ENCODE measurements at places on chromosomes 6 and 20. TPM values are rescaled to one million over a fixed set of nuclear protein-coding genes. Genes with fewer than 3 reads are reported as not detected.

The SLC22A7 gene
- total RNA-seq: not detected

DNA sequence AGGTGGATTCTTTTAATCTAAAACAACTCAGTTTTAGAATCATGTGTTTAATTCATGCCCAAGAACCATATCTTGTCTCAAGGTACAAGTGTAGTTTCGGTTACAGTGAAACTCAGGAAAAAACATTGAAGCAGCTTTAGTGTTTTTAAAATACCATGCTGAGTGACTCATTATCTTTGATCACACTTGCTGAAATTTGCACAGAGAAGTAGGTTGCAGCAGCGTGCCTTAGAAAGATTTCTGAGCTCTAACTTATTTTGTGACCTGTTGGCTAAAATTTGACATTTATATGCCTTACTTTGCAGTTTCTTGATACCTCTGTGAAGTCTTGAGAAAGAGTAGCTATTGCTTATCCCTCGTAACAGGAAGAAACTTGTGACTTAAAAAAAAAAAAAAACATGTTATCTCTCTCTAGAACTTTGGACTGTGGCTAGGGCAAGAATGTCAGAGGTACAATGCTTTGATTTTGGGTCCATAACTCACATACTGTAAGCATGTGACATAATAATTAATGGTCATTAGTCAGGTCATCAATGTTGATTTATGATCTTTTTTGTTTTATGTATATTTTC lies 34.5 kb upstream of the FUCA2 start:
- no peaks in the 10 kb centered on the region for H3K36me3 ChIP-seq
- no peak overlapping the region for H3K4me3 ChIP-seq
- no peaks in the 10 kb centered on the region for H3K27me3 ChIP-seq
- no peaks in the 10 kb centered on the region for H3K4me1 ChIP-seq
- no peak overlapping the region for H3K27ac ChIP-seq

The CDC25B gene
- 18.9 TPM for total RNA-seq

DNA sequence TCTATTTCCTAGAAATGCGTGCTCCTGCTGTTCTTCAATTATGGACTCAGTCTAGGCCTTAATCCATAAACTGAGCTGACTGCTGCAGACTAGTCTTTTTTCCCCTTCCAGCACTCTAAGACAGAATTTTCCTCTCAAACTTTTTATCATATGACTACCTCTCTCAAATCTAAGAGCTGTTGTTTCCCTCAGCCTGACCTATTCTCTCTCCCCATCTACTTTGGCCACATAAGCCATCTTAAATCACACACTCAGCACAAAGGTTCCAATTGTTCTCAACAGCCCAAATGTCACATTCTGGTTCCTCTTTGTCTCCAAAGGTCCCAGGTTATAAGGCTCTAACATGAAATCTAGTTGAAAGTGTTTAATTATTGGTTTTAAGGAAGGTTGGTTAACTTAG lies 85.2 kb downstream of the PRSS35 start:
- H3K4me1 ChIP-seq: no peaks in the 10 kb centered on the region
- H3K27me3 ChIP-seq: no peaks in the 10 kb centered on the region
- H3K4me3 ChIP-seq: no peak overlapping the region
- H3K27ac ChIP-seq: no peak overlapping the region

GRCh38 chr20:32483351-32484224 lies 101.5 kb downstream of the NOL4L start:
- no peaks in the 10 kb centered on the region for H3K4me1 ChIP-seq
- DNase-seq: peak; percentile 86
- H3K27ac ChIP-seq: peak overlapping the region; percentile 85
- no peaks in the 10 kb centered on the region for H3K27me3 ChIP-seq
- peak overlapping the region; percentile 94 for H3K4me3 ChIP-seq

DNA sequence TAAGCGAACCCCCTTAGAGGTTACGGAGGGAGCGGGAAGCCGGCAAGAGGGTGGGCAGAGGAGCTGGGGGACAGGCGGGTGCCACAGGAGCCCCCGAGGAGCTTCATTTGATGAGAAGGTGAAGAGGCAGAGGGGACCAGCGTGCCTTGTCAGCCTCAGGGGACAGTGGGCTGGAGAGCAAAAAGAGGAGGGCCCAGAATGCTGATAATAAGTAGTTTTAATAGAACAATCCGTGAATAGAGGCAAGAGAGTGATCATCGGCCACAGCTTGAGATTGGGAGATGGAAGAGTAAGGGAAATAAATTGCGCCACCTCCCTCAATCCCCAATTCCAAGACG lies 1.3 kb downstream of the COL19A1 start:
- H3K27me3 ChIP-seq: no peaks in the 10 kb centered on the region
- peak overlapping the region; percentile 67 for H3K4me3 ChIP-seq
- H3K36me3 ChIP-seq: no peaks in the 10 kb centered on the region
- H3K27ac ChIP-seq: no peak overlapping the region

GRCh38 chr6:135403584-135403983 lies 94.0 kb downstream of the AHI1 start:
- no peak overlapping the region for H3K4me3 ChIP-seq
- no peak for DNase-seq
- no peaks in the 10 kb centered on the region for H3K36me3 ChIP-seq
- H3K4me1 ChIP-seq: no peaks in the 10 kb centered on the region
- no peak overlapping the region for H3K27ac ChIP-seq

GRCh38 chr6:134534708-134535149 lies 216.8 kb upstream of the SGK1 start:
- H3K4me1 ChIP-seq: no peaks in the 10 kb centered on the region
- H3K27me3 ChIP-seq: no peaks in the 10 kb centered on the region
- DNase-seq: no peak
- no peaks in the 10 kb centered on the region for H3K36me3 ChIP-seq

GRCh38 chr20:23152308-23152892 lies 66.3 kb upstream of the CD93 start:
- H3K4me3 ChIP-seq: no peak overlapping the region
- H3K27ac ChIP-seq: peak overlapping the region; percentile 60
- no peaks in the 10 kb centered on the region for H3K27me3 ChIP-seq
- H3K36me3 ChIP-seq: no peaks in the 10 kb centered on the region
- peaks cover 31% of the 10 kb centered on the region for H3K4me1 ChIP-seq

DNA sequence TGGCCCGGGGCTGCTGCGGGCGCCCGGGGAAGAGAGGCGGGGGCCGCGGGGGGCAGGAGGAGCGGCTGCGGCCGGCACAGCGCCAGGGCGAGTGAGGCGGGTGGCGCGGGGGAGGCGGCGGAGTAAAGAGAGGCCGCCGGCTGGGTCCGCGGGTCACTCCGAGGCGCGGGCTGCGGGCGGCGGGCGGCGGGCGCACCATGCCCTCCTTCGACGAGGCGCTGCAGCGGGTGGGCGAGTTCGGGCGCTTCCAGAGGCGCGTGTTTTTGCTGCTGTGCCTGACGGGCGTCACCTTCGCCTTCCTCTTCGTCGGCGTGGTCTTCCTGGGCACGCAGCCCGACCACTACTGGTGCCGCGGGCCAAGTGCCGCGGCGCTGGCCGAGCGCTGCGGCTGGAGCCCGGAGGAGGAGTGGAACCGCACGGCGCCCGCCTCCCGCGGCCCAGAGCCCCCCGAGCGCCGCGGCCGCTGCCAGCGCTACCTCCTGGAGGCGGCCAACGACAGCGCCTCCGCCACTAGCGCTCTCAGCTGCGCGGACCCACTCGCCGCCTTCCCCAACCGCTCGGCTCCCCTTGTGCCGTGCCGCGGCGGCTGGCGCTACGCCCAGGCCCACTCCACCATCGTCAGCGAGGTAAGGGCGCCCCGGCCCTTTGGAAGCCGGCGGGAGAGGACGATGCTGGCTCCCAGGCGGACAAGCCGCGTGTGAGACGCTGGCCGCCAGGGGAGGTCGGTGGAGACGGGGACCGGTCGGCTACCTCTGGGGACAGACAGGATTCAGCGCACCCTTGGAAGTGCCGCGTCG lies at the start of gene SLC22A3:
SLC22A3 (plus strand) TSS at position 156 of the 797 bp plus-strand sequence; CDS start at position 198, 42 bp downstream.
- peaks cover 14% of the 10 kb centered on the region for H3K4me1 ChIP-seq
- H3K4me3 ChIP-seq: peak within 1 kb of the TSS; percentile 87

DNA sequence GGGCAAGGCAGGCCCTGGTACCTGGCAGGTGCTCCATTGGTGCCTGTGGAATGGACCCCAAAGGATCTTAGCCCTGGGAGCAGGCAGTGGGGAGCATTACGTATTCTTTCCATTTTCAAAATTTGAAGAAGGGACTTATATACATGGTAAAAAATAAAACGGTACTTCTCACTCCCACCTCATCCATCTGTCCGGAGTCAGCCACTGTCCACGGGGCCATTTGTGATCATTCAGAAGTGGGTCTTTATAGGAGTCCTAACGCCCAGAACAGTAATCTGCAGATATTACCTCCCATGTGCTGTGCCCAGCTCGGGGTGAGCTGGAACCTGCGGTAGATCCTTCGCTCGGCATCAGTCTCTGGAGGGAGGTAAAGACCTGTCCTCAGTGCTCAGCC lies 110.4 kb downstream of the SYCP2 start:
- peaks cover 3% of the 10 kb centered on the region for H3K27me3 ChIP-seq
- peaks cover 23% of the 10 kb centered on the region for H3K4me1 ChIP-seq
- no peak for DNase-seq
- no peaks in the 10 kb centered on the region for H3K36me3 ChIP-seq
- H3K4me3 ChIP-seq: no peak overlapping the region

The OPRM1 gene
- total RNA-seq: 0.41 TPM

DNA sequence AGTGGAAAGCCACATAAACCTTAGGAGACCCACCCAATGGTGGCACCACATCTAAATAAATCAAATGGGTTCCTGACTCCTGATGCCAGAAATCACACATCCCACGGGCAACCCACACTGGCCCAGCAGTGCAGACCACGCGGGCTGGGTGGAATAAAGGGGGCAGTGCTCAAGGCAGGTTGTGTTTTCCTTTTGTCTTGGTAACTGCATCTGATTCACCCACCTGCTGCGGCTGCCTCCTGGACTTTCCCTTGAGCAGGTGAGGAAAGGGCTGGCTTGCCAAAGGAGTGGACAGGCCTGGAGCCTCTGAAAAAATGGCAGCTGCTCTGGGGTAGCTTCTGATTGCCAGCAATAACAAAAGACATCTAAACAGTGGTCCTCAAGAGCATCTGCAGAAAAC lies 119.5 kb upstream of the KCNK16 start:
- DNase-seq: no peak
- no peaks in the 10 kb centered on the region for H3K4me1 ChIP-seq
- no peak overlapping the region for H3K27ac ChIP-seq
- no peaks in the 10 kb centered on the region for H3K27me3 ChIP-seq
- no peaks in the 10 kb centered on the region for H3K36me3 ChIP-seq

DNA sequence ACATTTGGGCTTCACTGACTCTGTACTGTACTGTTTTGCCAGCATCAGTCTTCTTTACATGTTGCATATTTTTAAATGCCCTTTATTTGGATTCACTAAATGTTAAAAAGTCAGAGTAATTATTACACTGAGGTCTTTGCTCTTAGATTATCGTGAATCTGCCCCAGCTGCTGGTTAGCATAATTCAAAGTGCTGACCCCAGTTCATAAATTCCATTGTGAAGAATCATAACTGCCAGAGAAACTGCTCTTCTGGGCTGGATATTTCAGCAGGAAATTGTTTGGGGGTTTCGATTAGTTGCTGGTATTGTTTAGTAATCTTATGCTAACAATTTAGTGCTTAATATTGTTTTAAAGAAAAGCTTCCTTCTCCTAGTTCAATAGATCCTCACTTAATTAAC lies 682.1 kb upstream of the MAP3K7 start:
- no peaks in the 10 kb centered on the region for H3K27me3 ChIP-seq
- H3K27ac ChIP-seq: no peak overlapping the region
- no peak for DNase-seq
- no peaks in the 10 kb centered on the region for H3K36me3 ChIP-seq
- H3K4me1 ChIP-seq: no peaks in the 10 kb centered on the region

The DDX43 gene
- 9.4 TPM for total RNA-seq

The RHAG gene
- 0.83 TPM for total RNA-seq

DNA sequence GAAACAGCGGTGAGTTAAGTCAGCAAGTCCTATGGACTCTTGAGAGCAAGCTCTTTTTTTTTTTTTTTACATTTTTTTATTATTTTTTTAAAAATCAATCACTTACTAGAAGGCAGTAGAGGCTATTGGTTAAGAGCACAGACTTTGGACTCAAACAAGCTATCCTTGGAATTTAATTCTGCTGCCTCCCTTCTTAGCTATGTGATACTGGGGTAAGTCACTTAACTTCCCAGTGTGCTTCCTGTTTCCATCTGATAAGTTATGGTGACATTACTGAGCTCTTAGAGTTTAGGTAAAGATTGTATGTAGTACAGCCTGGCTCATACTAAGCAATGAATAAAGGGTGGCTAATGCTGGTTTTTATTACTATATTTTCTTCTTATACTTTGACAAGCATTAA lies 770.5 kb upstream of the FLRT3 start:
- H3K36me3 ChIP-seq: no peaks in the 10 kb centered on the region
- no peaks in the 10 kb centered on the region for H3K4me1 ChIP-seq
- no peak overlapping the region for H3K27ac ChIP-seq

DNA sequence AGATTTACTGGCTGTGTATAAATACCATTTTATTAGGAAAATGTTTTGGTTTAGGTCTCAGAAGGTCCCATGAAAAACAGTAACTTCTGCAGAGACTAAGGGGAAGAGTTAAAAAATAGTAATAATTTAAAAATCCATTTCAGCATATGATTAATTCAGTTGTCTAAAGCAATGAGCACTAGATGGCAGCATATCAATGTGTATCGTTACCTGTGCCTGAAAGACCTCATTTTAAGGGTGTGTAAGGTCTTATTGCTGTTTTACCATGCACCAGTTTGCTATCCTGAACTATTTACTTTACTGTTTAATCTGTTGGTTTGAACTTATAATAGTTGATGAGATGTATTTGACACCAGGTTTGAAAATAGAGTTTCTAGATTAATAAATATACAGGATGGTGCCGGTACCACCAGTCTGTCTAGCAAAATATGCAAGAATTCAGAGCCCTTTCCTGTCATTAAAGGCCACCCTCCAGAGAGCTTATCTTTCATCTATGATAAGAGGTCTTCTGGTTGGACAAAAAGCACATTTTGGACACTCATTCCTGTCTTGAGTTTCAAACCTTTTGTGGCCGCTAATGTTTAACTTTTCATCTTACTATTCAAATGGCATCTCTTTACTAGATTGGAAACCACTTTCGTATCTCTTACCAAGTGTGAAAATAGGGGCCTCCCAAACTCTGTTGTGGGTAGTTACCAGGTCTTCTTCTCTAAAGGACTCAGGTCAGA lies 8.9 kb upstream of the AHI1 start:
- H3K36me3 ChIP-seq: no peaks in the 10 kb centered on the region
- no peaks in the 10 kb centered on the region for H3K27me3 ChIP-seq
- H3K27ac ChIP-seq: no peak overlapping the region
- H3K4me3 ChIP-seq: no peak overlapping the region

The CLVS2 gene
- 1.5 TPM for total RNA-seq

- H3K27ac ChIP-seq: no peak overlapping the region
- H3K4me1 ChIP-seq: no peaks in the 10 kb centered on the region
- no peaks in the 10 kb centered on the region for H3K27me3 ChIP-seq
- no peak for DNase-seq
- no peak overlapping the region for H3K4me3 ChIP-seq
These were observed 684.2 kb downstream of the HTR1B start for GRCh38 chr6:76779068-76779467.

DNA sequence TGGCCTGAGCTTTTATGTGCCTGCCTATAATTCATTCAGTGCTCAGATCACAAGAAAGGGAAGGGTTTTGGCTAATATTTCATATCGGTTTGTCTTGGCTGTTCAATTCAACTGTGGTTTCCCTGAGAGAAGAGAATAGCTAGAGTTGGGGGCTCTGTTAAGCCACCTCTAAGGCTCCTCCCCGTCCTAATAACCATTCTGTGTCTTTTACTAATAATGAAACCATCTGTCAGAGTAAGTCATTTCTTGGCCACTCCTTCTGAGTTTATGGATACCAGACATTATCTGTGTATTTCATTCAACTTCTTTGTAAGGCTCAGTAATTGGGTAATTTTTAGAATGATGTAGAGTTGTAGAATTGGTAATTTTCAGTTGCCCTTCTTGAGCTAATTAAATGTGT lies 5.2 kb downstream of the STX11 start:
- peaks cover 27% of the 10 kb centered on the region for H3K4me1 ChIP-seq
- no peaks in the 10 kb centered on the region for H3K36me3 ChIP-seq
- H3K27me3 ChIP-seq: no peaks in the 10 kb centered on the region
- no peak overlapping the region for H3K27ac ChIP-seq
- no peak for DNase-seq

The ATP6V1G2 gene
- 2.8 TPM for total RNA-seq
